Naive thymus-derived CD4-positive, alpha-beta T cell (primary cell): ENCODE measurements at places on chromosomes 11 and 22. TPM values are rescaled to one million over a fixed set of nuclear protein-coding genes. Genes with fewer than 3 reads are reported as not detected.

THY1 gene
- not detected for polyA plus RNA-seq

GNG3 gene
- not detected for polyA plus RNA-seq

GTSE1 gene
- not detected for polyA plus RNA-seq

GRCh38 chr22:24986816-24987215 is 34.3 kb downstream of the KIAA1671 start:
- no peak for DNase-seq

DNA sequence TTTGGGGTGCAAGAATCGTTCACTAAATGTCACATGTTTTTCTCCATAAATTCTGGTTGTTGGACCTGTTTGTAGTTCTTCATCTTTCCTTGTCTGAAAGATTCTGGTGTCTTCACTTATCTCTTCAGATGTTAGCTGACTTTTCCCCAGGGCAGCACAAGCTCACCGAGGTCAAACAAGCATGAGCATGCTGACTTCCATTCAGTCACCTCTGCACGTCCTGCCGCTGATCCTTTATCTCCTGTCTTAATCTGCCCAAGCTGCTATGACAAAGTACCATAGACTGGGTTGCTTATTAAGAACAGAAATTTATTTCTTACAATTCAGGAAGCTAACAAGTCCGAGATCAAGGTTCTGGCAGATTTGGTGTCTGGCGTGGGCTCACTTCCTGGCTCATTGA is 800.6 kb downstream of the NTM start:
- DNase-seq = no peak

DNA sequence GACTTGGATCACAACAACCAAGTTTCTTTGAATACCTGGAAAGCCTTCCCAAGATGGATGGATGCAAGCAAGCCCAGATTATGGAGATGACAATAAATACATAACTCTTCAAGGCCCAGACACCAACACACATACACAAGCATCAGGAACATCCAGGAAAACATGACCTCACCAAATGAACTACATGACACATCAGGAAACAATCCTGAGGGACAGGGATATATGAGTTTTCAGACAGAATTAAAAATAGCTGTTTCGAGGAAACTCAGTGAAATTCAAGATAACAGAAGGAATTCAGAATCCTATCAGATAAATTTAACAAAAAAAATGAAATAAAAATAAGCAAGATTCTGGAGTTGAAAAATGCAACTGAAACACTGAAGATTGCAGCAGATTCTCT is 659.4 kb downstream of the METTL15 start:
- DNase-seq = no peak

DNA sequence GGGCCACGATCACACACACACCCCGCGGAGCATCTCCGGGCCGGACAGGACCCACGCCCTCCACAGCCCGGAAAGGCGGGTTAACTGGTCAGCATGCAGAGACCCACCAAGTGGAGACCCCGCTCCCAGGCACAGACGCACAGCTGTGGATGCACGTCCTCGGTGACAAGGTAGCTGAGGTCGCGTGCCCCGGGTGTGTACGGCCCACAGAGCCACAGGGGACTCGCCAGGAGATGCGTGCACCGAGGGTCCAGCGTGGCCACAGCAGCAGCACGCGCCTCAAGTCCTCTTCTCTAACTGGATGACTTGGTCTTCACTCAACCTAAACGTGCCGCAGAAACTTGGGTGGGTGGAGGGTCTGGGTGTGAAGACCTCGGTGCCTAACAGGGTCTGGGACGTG is 5.5 kb downstream of the H19 start:
- DNase-seq = no peak

GRCh38 chr11:76783896-76784813 is 999 bp downstream of the TSKU start:
- no peak for DNase-seq

DNA sequence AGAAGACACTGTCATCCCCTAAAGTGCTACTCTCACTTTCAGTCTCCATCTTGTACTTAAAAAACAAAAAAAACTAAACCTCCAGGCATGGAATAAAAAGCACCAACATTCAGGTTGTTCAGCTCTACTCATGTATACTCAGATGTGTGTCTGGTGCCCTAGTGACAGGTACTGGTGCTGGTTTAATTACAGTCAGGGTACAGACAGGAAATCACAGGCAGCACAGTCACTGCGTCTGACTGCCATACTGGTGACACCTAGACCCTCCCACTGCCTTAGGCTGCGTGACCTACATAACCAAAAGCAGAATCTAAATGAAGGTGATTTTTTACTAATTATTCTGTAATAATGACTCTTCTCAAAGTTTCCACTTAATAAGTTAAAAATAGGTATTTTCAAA is at the start of gene ARHGAP32:
ARHGAP32 (minus strand) TSS at position 176 of the 400 bp plus-strand sequence; CDS start at position 49, 127 bp downstream.
- DNase-seq = peak; percentile 3

- DNase-seq = no peak
Observed at GRCh38 chr22:35559354-35560005, 18.8 kb downstream of the RASD2 start.
